ENCODE measurements at places on chromosomes 5 and 9.
A peak's percentile ranks its signal among the peaks of the same experiment; 100 is the strongest.

- no peak for DNase-seq
Measured at GRCh38 chr9:19976226-19976625, 187.4 kb upstream of the SLC24A2 start.

- no peak for DNase-seq
Measured at GRCh38 chr5:71864730-71865601, 145.9 kb downstream of the CARTPT start.

- DNase-seq, result no peak
Measured at GRCh38 chr5:174610968-174611367, 113.4 kb upstream of the MSX2 start.

GRCh38 chr9:72305102-72305546, 59.9 kb downstream of the ZFAND5 start:
- no peak for DNase-seq

- no peak for DNase-seq
Measured at GRCh38 chr9:95182854-95183563, 134.5 kb downstream of the FANCC start.

DNA sequence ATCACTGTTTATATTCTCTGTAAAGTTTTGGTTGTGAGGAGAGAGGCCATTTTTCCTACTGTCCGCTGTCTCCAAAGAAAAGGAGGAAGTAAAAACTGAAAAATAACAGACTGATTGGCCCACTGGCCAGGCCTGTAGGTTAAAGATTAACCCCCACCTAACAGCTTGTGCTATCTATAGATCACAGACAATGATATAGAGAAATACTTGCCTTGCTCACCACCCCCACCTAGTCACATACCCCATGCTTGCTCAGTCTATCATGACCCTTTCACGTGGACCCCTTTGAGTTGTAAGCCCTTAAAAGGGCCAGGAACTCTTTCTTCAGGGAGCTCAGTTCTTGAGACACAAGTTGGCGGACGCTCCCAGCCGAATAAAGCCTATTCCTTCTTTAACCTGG, 357.4 kb downstream of the PRDM9 start:
- no peak for DNase-seq

- DNase-seq, result no peak
Measured at GRCh38 chr5:78008356-78008967, 232.3 kb upstream of the TBCA start.

- peak; percentile 4 for DNase-seq
Measured at GRCh38 chr5:137320056-137321045, 178.8 kb downstream of the SPOCK1 start.

DNA sequence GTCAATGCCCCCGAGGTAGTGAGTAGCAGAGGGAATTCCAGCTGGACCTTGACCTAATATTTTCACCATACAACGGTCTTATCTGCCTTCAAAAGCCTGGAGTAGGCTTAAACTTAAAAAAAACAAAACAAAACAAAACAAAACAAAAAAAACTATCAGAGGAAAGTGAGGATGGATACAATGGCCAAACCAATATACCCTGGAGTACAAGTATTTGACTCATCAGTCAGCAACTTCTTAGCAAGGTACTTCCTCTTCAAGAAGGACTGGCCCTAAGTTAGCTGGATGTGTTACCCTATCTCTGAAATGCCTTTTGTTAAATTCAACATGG, 160.6 kb upstream of the GNA14 start:
- no peak for DNase-seq

DNA sequence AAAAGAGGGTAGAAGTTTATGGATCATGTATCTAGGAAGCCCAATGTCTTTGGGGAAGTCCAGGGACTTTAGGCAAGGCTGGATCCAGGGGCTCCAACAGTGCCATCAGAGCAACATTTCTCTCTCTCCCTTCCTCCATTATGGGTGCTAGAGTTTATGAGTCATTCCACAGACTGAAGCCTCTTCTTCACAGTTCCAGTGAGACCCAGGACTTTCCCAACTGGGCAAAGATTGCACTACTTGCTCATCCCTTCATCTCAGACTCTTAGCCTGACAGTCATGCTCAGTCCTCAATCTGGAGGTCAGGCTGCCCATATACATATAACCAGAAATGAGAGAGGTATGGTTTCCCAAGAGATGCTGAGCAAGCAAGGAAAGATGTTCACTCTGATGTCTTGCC, 110.7 kb downstream of the FEM1C start:
- no peak for DNase-seq

- DNase-seq, result no peak
Measured at GRCh38 chr5:126658561-126658960, 57.8 kb downstream of the PHAX start.

DNA sequence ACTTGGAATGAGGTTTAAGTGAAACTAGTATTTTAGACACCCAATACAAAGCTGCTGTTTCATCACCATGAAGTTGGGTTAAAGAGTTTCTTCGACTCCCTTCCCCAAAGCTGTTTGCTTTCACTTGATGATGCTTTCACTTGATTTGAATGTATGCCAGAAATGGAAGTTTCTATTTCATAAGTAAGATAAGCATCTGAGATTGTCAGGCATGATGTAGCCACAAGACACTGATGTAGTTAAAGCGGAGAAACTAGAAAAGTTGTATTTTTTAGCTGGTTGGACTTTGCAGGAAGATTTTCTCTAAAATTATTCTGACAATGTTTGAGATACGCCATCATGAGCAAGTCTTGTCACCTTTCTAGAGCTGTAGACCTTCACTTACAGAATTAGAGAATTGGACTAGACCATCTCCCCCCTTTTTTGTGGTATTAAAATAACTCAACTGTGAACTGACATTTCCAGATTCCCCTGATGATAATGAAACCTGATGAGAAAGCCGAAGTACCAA, 20.0 kb downstream of the MOCS2 start:
- peak; percentile 28 for DNase-seq

GRCh38 chr5:139561655-139562451, 714 bp downstream of the UBE2D2 start:
- no peak for DNase-seq

DNA sequence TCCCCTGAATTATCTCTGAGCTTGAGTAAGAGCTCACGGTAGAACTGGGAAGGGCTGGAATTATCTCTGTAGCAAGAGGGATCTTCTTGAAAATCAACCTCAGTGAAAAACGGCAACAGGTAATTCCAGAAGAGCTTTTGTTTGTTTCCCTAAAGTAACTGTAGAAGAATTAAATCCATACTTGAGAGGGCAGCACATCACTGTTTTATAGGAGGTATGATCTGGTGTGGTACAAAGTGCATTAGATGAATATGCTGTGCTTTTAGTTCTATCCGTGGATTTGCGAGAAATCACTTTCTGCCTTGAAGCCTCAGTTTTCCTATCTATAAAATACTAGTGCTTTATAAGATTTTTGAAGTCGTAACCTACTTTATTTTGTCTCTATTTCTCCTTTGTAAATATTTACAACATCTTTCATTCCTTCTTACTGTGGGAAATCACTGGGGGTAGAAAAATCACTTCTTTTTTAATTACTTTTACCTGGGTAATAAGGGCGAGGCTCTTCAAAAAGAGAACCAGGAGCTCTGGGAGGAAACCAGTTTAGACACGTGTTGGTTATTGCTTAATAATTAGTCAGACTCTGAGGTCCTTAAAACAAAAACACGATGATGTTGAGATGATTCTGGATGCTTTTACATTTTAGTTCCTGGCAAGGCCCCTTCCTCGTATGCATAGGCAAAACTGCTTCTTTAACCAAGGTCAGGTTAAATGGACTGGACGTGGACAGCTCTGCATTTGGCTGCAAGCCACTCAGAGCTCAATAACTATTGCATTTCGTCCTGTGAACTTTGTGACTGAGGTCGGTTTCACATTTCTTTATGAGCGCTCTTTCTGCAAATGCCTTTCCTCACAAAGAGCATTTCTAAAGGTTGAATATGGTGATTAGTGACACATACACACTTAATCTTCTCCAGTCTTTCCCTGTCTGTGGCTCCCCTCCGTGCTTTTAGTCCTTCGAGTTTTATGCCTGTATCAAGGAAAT, 376.1 kb downstream of the BRINP1 start:
- no peak for DNase-seq

GRCh38 chr5:71471193-71471592, 15.7 kb downstream of the BDP1 start:
- DNase-seq, result no peak

GRCh38 chr5:139389701-139390638, at the start of gene MZB1:
Gene MZB1 (minus strand): TSS chr5:139389913. CDS start chr5:139389856, 57 bp downstream.
- DNase-seq, result no peak

GRCh38 chr9:18268381-18268780, 205.6 kb upstream of the ADAMTSL1 start:
- DNase-seq, result no peak

- DNase-seq, result no peak
Measured at GRCh38 chr5:107322936-107323335, 347.8 kb downstream of the EFNA5 start.

DNA sequence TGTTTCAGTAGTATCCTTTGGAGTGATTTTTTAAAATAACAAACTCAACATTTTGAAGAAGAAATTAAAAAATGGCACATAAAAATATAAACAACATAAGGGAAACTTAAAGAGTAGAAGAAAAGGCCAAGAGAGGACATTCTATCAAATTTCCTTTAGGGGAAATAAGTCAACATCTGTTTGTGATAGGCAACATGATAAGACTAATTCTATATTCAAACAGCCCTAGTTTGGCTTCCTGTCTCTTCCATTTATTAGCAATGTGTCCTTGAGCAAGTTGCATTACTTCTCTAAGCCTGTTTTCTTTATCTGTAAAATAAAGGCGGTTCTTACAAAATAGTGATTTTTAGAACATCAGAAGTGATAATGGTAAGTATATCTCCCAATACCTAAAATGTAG, 24.7 kb downstream of the TYRP1 start:
- no peak for DNase-seq

DNA sequence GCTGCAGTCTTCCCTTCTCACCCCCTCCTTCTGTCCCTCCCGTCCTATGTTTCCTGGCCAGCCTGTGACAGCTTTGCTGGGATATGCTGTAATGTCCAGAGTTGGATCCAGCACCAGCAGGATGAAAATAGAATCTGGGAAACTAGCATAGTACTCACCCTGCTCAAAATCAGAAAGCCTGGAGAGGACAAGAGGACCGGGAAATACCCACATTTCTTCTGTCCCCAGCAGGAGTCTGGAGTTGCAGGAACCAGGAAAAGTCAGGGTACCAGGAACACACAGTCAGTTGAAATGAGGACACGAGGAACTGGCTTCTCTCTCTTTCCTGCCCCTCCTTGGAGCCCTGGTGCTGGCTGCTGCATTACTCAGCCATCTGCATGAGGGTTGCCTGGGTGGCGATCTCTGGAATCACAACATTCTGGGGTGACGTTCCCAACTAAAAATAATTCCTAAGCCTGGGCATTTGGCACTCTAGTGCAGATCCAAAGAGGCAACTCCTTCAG, 59.6 kb upstream of the NFIL3 start:
- no peak for DNase-seq

GRCh38 chr9:113587471-113588031, 124.0 kb downstream of the RGS3 start:
- DNase-seq, result no peak

- DNase-seq, result no peak
Measured at GRCh38 chr9:27041746-27042145, 36.3 kb upstream of the LRRC19 start.

GRCh38 chr5:135377751-135378680, 21.0 kb downstream of the MACROH2A1 start:
- no peak for DNase-seq

DNA sequence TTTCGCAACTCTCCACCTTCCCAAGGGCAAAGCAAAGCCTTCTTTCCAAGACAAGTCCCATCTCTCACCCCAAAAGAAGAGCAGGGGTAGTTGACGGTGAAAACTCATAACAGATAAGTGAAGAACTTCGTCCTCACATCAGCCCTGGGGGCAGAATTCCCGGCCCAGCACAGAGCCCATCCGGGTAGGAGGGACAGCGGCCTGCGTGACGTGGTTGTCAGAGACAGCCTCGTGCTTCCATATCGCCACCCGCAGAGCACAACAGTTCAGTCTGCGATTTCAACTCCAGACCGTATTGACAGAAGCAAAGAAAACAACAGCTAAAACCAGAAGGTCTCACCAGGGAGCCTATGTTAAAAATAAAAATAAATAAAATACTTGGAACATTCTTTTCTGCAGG, 273.2 kb downstream of the SYK start:
- DNase-seq, result no peak

DNA sequence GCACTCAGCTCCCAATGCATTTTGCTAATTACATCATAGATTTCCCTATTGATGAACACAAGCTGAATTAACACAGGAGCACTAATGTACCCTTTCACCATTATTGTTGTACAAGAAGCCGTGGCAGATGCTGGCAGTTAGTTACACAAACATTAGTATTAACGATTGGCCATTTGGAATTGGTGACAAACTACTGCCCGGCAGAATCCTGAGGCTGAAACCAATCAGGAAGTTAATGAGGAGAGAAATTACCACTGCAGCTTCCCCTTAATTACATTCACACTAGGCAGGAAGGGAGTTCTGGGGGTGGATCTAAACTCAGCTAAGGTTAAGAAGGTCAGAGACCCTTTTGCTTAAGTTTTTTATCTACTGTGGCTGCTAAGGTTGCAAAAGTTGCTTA, 9.6 kb upstream of the DMRT3 start:
- DNase-seq, result no peak

DNA sequence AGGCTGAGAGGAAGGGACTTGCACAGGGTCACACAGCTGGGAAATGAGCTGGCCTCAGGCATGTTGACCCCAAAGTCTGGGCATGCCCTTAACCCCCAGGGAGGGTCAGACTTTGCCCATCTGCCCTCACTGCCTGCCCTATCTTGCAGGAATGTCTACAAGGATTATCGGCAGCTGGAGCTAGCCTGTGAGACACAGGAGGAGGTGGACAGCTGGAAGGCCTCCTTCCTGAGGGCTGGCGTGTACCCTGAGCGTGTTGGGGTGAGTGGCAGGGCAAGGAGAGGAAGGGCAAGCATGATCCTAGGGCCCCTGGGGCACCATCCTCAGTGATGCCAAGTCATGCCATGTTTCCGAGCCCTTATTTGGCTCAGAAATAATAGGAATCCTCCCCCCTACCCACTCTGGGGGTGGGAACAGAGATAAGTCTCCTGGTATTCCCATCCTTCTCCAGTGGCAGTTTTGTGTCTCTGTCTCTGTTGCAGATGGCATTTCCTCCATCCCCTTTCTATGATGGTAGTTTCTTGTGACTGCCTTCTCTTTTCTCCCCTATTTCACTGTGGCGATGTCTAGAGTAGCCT, 28.5 kb downstream of the GOLGA2 start:
- DNase-seq, result no peak

DNA sequence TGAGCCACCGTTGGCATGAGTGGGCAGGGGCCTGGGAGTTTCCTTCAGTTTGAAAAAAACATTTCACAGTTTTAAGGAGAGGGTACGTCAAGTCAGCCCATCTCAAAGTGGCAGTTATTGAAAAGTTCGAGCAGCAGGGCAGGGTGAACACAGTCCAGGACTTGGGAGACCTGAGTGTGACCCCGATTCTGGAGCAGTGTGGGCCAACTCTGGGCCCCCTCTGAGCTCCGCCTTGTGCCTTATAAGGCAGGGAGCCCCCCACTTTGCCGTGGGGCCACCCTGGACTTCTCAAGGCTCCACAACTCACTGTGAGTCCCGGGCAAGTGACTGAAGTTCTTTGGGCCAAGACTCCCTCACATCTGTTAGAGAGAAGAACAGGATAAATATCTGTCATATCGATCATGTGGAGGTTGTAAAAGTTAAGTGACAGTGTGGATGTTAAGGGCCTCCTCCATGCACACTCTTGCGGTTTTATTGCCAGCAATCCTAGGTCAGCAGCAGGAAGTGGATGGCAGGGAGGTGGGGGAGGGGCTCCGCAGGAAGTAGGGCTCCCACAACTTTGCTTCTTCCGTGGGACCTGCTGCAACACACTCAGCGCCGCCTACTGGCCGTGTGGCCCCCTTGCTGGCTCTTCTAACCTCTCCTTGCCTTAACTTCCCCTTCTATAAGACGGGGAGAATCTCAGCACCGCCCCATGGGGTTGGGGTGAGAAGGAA, 38.4 kb downstream of the HRH2 start:
- DNase-seq, result peak; percentile 63

Measured in naive thymus-derived CD8-positive, alpha-beta T cell (primary cell).